ENCODE measurements at places on chromosomes 5 and 9. TPM values are rescaled to one million over a fixed set of nuclear protein-coding genes. Genes with fewer than 3 reads are reported as not detected.

- DNase-seq = no peak
These were observed 217.1 kb downstream of the PJA2 start for GRCh38 chr5:109192555-109193281.

Gene HNRNPA0
- total RNA-seq = 13.5 TPM

GRCh38 chr9:6054280-6055099 lies 39.1 kb upstream of the RANBP6 start:
- DNase-seq = peak; percentile 74

DNA sequence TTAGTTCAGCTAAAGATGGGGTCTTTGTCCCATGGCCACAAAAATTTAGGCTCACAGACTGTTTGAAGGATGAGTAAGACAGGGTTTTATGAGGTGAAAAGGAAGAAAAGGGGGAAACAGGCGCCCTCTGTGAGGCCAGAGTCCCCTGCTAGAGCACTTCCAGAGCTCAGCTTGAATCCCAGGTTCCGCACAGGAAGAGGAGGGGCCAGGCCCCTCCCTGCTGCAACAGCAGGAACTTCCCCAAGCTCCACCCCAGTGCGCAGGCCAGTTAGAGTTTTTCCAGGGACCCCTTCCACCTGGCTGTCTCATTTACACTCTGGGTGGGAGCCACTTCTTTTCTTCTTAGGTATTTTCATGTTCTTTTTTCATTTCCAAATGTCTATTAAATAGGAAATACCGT lies 480.8 kb downstream of the PSAT1 start:
- no peak for DNase-seq

DNA sequence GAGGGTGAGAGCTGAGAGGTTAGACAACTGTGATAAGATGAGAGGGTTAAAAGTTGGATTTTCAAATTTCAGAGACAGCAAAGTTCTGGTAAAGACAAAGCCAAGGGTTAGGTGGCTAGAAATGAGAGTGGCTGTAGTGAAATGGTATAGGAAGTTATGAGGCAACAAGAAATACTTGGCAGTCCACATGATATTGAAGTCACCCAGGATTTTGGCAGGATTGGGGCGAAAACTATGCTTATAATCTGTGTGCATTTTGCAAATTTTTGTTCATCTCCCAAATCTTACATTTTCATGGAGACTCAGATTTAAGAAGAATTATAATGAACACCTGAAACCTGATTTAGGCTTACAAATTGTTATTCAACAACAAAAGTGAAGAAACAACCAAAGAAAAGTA lies 35.6 kb downstream of the C9 start:
- no peak for DNase-seq

DNA sequence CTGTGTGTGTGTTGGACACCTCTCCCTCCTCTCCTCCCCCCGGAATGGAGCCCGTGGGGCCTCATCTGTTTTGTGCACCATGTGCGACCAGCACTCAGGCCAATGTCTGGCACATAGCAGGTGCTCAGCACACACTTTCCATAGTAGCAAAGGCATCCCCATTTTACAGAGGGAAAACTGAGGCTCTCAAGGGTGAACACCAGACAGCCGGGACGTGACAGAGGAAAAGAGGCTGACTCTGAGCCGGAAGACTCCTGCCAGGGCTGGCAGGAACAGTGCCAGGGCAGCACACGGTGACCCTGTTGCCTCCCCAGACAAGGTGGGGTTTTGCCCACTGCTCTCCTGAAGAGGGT lies 1.8 kb upstream of the AGPAT2 start:
- no peak for DNase-seq

GRCh38 chr5:149268928-149269557 lies 2.6 kb upstream of the AFAP1L1 start:
- peak; percentile 65 for DNase-seq

- no peak for DNase-seq
These were observed 4.1 kb downstream of the PRDM6 start for GRCh38 chr5:123093111-123093600.

Gene DENND1A
- total RNA-seq = 10.1 TPM

DNA sequence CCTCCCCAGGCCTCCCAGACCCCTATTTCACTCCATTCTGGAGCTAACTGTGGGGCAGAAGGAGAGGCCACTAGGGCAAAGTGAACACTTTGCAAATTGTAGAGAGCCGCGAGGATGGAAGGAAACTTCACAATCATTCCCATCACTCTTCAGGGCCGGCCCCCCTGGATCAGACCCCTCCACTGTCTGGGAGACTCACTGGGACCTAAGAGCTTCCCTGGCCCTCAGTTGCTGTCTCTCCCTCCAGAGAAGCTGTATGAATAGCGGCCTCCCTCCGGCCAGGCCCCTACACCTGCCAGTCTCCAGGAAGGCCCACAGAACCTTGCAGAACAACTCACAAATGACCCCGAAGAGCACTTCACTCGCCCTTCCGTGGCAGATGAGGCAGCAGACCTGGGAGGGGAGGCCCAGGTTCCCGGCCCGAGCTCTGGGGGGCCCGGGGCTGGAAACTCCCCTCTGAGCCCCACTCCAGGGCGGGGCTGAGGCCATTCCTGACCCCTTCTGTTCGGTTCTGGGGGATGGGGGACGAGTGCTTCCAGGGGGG lies 141.9 kb upstream of the IER5L start:
- DNase-seq = no peak

DNA sequence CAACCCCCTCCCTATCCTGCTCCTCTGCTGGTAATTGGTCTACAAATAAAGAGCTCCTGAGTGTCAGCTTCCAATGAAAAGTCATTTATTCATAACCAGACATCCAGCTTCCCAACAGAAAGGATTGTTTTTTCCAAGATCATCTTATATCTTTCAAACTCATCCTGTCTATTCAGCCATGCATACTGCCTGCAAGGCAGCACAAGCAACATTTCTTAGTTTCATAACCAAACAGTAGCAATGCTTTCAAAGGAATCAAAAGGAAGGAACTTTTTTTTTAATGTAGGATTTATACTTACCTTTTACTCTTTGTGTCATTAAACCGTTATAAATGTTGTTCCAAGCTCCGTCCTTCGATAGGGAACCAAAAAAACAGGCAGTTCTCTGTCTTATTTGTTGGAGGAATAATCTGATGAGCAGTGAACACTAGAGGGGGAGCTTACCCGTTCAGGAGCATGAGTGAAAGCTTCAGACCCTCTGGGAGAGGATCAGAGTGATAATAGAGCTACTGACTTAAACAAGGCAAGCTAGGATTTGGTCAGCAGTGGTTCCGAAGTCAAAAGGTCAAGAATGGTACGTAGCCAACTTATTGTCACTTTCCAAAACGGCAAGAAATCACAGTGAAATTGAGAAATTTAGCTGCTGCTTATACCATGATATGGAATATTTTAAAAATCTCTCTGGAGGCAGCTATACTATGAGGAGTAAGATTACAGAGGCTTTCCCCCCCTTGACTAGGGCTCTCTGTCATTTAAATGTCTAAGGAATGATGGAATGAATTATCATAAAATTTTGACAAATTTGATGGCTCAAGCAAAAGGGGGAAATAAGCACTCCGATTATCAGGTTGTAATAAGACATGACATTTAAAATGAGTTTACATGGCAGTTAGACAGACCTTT lies 892.9 kb downstream of the NR2F1-AS1 start:
- DNase-seq = peak; percentile 58

Gene IFNA2
- not detected for total RNA-seq
